GM03348 (cell line): ENCODE measurements at places on chromosomes 2 and 18.
A peak's percentile ranks its signal among the peaks of the same experiment; 100 is the strongest.

GRCh38 chr18:78776706-78777285, 202.8 kb upstream of the SALL3 start:
- no peak for DNase-seq

DNA sequence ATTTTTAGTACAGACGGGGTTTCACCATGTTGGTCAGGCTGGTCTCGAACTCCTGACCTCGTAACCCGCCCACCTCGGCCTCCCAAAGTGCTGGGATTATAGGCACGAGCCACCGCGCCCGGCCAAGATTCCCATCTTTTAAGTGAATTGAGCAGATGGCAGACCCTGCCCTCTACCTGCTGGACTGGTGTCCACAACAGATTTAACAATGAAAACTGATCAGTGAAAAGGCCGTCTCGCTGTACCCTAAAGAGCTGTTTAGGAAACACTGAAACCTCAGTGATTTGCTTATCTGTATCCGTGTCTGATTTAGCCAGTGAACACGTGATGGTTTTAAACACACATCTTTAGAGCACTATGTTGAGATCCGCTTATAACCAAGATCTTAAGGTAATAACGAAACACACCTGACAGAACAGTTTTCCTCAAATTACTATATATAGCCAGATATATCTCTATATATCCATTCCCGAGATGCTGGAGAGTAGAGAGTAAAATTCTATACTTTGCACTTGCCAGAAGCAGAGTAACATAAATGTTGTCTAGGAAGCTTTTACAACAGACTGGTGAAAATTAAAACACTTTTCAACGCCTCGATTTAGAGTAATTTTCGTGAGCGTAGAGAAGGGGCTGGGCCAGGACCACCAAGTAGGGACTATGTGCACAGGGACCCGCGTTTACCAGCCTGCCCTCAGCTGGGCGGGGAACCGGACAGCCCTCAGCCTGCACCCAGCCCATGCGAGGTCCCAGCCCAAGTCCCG, 594 bp downstream of the FAM161A start:
- DNase-seq = peak; percentile 83

DNA sequence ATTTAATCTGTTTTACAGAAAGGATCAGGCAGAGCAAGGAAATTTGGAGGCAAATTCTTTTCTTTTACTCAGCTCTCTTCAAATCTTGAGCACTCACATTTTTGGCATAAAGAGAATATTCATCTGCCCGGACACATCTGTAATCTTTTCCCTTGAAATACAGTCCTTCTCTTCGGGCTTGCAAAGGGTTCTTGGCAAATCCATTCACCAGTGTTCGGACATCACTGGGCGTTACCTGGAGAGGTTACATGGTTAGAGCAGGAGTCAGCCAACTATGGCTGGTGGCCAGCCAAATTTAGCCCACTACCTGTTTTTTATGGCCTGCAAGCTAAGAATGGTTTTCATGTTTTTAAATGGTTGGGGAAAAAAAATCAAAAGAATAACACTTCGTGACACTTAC, 2.1 kb downstream of the PFN4 start:
- no peak for DNase-seq

GRCh38 chr18:13163167-13163927, 55.2 kb upstream of the LDLRAD4 start:
- DNase-seq = no peak
